ENCODE measurements at places on chromosomes 13 and 19.

- DNase-seq, result no peak
Measured at GRCh38 chr19:18710186-18710585, 26.7 kb downstream of the CRTC1 start.

DNA sequence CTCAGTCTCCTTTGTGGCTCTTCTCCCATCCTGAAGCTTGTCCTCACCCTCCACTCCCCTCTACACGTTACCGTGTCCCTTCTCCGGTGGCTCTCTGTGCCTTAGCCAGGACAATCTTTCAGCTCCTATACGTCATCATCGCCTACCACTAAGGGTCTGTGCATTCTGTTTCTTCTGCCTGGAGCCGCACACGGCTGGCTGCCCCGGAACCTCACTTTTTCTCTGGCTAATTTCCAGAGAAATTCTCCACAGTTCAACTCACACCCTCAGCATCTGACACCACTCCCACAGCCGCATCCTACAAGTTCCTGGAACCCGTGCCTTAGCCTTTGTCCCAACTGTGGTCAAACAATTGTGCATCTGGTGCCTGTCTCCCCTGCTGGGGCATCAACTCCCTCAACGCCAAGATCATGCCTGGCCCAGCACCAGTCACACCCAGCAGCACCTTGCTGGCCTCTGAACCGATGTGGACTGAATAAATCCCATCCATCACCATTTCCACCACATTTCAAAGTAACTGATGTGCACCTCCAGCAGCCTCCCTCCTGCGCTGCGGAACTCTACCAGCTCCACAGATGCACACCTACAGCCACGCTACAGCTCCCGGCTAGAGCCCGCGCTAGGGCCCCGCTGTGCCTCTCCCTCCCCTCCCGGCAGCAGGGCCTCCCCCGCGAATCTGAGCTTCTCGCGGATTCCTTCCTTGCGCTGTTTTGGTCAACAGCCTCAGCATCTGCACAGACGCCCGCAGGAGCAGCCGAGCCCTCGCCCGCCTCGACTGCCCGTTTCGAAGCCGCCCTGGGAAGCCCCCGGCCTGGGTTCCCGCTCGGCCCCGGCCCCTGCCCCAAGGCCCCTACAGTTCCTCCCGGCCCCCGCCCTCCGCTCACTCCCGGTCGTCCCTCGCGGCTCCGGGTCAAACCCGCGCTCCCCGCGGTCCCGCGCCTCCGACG lies 689 bp downstream of the DCUN1D2 start:
- peak; percentile 14 for DNase-seq

GRCh38 chr19:42629191-42629590 lies 34.5 kb upstream of the CEACAM8 start:
- DNase-seq, result no peak

- DNase-seq, result no peak
Measured at GRCh38 chr13:39102981-39103490, 64.8 kb downstream of the NHLRC3 start.

- no peak for DNase-seq
Measured at GRCh38 chr19:56917998-56918397, 77.5 kb upstream of the PEG3 start.

GRCh38 chr13:112242777-112243176 lies 133.4 kb upstream of the SPACA7 start:
- no peak for DNase-seq

DNA sequence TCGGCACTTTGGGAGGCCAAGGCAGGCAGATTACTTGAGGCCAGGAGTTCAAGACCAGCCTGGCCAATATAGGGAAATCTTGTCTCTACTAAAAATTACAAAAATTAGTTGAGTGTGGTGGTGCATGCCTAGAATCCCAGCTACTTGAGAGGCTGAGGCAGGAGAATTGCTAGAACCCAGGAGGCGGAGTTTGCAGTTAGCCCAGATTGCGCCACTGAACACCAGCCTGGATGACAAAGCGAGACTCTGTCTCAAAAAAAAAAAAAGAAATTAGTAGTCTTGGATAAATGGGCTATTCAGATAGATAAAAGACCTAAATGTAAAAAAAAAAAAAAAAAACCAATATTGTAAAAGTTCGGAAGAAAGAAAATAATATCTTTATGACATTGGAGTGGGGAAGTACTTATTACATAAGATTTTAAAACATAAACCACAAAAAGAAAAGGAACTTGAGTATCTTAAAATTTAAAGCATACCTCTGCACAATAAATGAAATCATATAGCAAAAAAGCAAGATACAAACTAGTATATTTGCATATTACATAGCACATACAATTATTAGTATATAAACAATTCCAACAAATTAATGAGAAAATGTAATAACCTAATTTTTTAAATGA lies 26.7 kb upstream of the RNASEH2B start:
- no peak for DNase-seq

DNA sequence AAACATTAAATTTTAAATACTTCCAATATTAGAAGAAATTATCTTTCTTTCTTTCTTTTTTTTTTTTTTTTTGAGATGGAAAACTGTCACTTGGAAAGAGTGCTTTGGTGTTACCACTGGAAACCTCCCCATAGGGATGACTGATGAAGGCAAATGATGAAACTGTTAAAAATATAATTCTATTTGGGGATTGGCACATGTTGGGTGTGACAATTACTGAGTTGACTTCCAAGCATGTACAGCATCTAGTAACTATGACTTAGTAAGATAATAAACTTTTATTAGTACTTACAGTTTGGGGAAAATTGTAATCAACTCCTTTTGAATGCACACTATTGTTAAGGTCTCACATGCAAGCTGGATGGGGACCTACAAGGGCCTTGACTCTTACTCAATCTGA lies 592.5 kb downstream of the KCTD12 start:
- DNase-seq, result no peak

GRCh38 chr19:44346556-44346955 lies 9.9 kb downstream of the ZNF112 start:
- no peak for DNase-seq

- DNase-seq, result no peak
Measured at GRCh38 chr19:15296353-15296752, 36.0 kb downstream of the BRD4 start.

DNA sequence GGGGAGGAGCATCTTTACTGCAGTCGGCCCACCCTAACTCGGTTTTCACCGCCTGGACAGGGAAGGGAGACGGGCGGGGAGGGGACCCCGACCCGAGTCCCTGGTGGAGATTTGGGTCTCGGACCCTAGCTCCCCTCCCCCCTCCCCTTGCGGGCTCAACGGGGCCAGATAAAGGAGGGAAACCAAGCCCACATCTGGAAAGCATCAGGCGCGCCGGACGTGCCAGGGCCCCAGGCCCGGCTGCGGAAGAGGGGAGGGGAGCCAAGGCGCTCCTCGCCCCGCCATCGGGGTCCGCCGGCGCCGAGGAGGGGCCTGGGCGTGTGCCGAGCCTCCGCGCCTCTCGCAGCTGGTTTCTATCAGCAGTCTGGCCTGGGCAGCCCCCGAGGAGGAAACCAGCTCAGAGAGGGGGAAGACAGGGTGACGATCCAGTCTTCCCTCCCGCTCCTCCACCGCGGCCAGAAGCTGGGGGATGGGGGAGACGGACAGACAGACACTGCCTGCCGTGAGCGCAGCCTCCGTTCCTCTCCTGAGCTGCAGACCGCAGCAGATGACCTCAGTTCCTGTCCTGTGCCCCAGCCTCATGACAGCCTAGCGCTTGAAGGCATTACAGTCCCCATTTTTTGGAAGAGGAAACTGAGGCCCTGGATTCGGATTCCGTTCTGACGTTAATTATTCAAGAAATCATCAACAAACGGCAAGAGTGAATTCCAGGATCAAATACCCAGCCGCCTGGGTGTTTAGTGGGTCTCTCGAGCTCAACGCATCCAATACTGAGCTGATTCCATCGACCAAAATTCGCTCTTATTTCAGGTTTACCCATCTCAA lies 3.6 kb upstream of the GNG8 start:
- no peak for DNase-seq

DNA sequence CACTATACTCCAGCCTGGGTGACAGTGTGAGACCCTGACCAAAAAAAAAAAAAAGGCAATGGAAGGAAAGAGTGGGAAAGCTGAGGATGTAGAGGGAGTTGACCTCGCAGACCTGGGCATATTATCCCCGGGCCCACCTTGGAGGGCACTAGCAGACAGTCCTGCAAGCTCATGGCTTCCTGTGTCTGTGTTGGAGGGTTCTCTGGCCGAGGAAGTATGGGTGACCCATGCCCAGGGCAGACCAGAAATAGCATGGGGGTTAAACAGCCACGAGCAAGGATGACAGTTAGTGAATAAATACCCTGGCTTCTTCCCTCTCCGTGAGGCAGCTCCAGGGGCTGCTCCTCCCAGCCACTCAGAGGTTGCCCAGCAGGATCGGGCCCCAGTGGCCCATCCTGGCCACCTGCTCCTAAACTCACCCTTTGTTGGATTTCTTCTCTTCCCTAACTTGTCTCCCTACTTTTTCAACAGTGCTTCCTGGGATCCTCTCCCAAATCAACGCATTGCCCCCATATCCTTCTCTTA lies 485.8 kb downstream of the ZNF536 start:
- DNase-seq, result no peak

DNA sequence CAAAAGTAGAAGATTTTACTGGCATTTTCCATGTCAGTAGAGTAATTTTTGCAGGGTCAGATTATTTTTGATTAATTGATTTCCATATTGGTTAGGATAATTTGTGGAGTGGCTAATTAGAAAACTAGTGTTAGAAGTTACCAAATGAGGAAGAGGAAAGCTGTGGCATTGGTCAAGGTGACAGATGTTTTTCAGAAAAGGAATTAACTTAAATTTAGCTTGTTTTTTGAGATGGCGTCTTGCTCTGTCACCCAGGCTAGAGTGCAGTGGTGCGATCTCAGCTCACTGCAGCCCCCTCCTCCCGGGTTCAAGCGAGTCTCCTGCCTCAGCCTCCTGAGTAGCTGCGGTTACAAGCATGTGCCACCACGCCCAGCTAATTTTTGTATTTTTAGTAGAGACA lies 28.8 kb downstream of the LSM14A start:
- DNase-seq, result no peak

- DNase-seq, result peak; percentile 10
Measured at GRCh38 chr13:49444524-49445395, 686 bp downstream of the SETDB2 start.

DNA sequence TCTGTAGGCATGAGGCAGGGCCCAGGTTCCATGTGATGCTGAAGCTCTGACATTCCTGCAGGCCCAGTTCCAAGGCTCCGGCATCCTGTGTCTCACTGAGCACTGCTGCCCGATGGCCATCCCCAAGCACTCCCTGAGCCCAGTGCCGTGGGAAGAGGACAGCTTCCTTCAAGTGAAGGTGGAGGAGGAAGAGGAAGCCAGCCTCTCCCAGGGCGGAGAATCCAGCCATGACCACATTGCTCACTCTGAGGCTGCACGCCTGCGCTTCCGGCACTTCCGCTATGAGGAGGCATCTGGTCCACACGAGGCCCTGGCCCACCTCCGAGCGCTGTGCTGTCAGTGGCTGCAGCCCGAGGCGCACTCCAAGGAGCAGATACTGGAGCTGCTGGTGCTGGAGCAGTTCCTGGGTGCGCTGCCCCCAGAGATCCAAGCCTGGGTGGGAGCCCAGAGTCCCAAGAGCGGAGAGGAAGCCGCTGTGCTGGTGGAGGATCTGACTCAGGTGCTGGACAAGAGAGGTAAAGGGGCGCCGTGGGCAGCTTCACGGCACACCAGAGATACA lies 8.0 kb downstream of the ZSCAN22 start:
- no peak for DNase-seq

GRCh38 chr13:48976576-48977285 lies 1.0 kb downstream of the FNDC3A start:
- no peak for DNase-seq

- DNase-seq, result no peak
Measured at GRCh38 chr19:10985502-10985901, 24.7 kb downstream of the SMARCA4 start.

- no peak for DNase-seq
Measured at GRCh38 chr19:32631381-32631780, 43.6 kb downstream of the ANKRD27 start.

- peak; percentile 52 for DNase-seq
Measured at GRCh38 chr19:53424968-53425597, 6.7 kb upstream of the ZNF761 start.

Data from activated CD4-positive, alpha-beta T cell treated with anti-CD3 and anti-CD28 coated beads for 1 hour (primary cell).